Activated T-cell treated with anti-CD3 and anti-CD28 coated beads, Interleukin-2, amount 50 U/mL, for 24 hours (primary cell): ENCODE measurements at places on chromosomes 12 and 14.

DNA sequence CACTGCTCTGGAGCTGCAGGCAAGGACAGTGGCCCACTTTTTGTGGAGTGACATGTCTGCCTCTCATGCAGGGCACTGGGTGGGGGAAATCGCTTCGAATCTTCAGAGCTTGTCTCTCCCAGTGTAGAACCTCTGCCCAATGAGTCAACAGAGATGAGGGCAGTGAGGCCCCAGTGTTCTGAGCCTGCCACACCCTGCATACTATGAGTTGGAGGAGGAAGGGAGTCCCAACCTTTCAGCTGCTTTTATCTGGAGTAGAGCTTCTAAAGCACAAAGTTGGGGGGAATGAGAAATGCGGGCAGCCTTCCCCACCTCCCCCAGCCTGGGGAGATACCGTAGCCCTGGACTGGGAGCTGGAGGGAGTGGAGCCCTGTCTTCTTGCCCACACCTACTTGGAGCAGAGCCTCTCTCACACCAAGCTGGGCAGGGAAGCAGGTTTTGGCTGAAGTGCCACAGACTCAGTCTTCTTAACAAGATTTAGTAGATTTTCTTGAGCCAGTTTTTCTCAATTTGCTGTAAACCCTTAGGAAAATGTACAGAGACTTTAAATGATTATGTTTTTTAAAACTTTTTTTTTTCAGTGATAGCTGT is 159.1 kb downstream of the ADGRD1 start:
- DNase-seq: no peak

DNA sequence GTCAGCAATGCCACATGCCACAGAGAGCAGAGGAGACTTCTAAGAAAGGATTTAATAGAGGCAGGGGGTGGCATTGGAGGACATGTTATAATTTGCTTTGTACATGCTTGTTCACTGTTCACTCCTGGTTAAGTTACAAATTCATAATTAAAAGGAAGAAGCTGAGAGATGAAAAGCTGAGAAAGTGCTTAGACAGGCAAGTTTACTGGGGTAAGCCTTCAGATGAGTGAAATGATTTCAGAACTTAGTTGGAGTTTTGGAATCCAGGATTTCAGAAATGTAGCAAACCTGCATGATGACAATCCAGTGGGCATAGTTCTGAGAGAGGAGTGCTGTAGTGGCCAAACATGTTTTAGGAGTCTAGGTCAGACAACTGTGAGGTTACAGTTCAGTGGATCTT is 67.3 kb upstream of the FBXO33 start:
- no peak for DNase-seq

DNA sequence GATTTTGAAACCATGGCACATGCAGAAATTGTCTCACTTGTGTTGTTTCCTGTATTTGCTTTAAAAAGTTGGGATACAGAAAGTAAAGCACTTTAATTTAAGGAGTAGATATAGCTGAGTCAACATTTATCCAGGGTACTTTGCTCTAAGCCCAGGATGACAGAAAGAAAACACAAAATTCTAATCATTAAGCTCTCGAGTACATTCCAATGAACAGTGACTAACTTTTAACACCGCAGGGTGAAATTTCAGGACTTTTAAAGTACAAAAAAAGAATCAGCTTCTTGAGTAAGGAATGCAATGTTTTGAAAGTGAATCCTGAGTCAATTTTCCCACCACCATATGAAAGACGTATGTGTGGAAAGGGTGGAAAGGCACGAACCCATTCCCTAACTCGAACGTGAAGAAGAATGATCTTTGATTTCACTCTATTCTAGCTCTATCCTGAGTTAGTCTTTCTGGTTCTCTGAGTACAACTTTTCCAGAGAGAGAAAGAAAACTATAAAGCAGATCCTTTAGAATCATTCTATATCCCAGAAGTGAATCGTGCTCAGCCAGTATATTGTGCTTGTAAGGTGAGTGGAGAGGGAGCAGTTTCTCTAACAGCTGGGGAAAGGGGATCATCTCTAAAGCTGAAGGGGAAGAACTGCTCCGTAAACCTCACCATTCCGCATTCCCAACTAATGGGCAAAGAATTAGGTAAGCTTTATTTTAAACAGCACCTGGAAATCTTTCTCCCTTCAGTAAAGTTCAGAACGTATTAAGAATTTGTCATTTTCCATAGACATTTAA is 779.0 kb upstream of the FLRT2 start:
- DNase-seq: no peak

- no peak for DNase-seq
These were observed 1048.5 kb downstream of the SLC6A15 start for GRCh38 chr12:83864054-83864453.

DNA sequence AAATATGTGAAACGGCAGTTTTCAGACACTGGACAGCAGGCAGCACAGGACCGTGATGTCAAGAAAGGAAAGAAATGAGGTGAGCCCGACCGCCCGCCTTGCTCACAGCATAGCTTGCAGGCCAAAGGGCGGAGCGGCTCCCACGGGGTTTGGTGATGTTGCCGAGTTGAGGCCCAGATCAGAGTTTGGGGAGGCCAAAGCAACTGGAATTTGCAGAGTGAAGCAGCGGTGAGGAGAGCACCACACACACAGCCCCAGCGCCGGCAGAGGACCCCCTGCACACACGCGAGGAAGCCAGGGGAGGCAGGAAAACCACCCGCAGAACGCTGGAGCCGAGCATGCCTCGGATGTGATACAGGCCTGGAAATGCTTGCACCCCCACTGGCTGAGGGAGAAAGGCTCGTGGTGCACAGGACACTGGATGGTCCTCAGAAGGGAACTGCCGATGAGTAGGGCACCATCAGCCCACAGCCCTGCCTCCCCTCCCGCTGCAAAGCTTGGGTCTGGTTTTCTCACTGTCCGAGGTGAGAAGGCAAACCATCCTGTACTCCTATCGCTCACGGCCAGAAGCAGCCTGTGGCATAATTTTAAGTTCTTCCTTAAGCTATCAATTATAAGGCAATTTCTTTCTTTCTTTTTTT is 25.7 kb upstream of the PLD4 start:
- no peak for DNase-seq

- no peak for DNase-seq
These were observed 14.1 kb downstream of the RAB35 start for GRCh38 chr12:120102189-120103043.

GRCh38 chr14:64728856-64729255 is 24.6 kb downstream of the PLEKHG3 start:
- DNase-seq: no peak

DNA sequence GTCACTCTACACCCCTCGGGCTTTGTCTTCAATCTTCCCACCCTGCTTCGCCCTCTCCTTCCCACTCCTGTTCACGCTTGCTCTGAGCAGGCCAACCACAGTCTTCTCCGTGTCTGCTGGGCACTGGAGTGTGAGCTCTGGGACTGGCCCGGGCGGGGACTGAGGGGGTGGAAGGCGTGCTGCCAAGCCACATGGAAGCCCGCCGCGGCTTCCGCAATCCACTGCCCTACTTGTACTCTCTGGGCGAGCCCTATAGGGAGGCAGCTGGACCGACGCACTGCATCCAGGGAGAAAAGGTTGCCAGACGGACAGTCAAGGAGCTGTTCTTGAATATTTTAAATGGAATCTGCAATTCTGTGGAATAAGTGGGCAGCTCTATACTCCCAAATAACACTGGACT is 24.8 kb downstream of the GOLGA3 start:
- DNase-seq: no peak

GRCh38 chr12:13127444-13127843 is 24.0 kb upstream of the GSG1 start:
- DNase-seq: no peak

- no peak for DNase-seq
These were observed 80.8 kb downstream of the RAD52 start for GRCh38 chr12:868722-869121.

GRCh38 chr14:56694609-56695008 is 115.0 kb downstream of the TMEM260 start:
- no peak for DNase-seq

- no peak for DNase-seq
These were observed 2.2 kb downstream of the TBPL2 start for GRCh38 chr14:55438066-55438683.

- no peak for DNase-seq
These were observed 9.6 kb upstream of the TMEM120B start for GRCh38 chr12:121702944-121703343.

DNA sequence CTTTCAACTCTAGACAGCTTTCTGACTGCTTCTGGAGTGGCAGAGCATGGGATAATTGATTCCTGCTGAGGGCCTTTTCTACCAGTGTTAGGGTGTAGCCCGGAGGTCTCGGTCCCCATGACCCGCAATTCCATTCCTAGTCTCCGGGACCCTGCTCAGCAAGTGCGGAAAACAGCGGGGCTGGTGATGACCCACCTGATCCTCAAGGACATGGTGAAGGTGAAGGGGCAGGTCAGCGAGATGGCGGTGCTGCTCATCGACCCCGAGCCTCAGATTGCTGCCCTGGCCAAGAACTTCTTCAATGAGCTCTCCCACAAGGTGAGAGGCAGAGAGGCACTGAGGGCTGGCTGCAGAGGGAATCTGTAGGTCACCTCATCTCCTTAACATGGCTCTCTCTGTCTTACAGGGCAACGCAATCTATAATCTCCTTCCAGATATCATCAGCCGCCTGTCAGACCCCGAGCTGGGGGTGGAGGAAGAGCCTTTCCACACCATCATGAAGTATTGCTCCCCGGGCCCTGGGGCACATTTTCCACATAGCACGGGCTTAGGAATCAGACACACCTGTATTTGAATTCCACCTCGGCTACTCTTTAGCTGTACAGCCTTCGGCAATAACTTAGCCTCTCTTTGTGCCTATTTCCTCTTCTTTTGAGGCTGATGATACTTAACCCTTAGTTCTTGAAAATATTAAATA is 5.6 kb upstream of the GAPDH start:
- no peak for DNase-seq

DNA sequence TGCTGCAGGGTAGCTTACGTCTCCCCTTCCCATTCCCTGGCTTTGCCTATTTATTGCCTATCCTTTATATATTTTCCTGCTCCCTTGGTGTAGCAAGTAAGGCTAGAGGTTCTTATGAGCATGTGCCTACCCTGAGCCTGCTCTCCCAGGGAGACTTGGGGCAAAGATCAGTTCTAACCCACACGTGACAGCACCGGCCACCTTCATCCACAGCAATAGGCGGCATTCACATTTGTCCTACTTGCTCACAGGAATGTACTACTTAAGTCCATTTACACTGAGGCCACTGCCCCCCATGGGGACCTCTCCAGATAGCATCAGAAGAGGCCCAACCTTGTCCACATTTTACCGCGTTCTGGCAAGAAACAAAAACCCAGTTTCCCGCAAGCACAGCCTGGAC is 8.7 kb downstream of the GPR68 start:
- no peak for DNase-seq

- no peak for DNase-seq
These were observed 263.3 kb downstream of the RASSF9 start for GRCh38 chr12:85572956-85573355.

DNA sequence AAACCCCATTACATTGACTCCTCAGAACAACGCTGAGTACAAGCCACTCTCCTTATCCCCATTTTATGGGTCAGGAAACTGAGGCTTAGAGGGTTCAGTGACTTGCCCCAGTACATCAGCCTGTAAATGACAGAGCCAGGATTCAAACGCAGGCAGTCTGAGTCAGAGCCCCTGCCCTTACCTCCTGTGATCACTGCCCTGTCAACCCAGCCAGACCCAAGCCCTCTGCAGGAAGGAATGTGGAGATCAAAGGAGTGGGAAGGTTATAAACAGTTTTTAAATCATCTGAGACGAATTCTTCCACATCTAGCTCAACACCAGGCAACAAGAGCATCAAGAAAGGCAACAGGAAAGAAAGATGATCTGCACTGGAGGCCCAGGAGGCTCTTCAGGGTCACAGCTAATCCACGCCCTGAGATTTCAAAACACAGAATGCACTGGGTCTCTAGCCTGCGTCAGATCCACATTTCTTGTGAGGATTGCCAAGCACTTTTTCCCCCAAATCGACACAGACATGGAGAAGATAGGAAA is 38.5 kb downstream of the SPTB start:
- DNase-seq: no peak

DNA sequence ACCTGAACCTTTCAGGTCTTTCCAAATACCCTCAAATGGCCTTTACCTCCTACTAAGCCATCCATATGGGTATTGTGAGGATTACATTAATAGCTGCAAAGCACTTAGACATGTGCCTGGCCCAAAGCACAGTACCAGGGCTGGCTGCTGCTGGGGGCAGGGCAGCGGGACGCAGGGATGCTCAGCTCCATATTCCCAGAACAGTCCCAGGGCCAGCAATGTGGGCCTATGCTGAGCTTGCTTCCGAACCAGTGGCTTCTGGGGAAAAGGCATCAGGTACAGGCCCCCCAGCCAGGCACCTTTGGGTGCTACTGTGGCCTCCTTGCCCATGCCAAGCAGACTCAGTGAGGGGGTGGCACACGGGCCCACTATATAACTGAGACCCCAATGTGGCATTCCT is 10.4 kb downstream of the ACTN1 start:
- DNase-seq: no peak
